LoVo (cell line): ENCODE measurements at places on chromosomes 11 and 22.

DNA sequence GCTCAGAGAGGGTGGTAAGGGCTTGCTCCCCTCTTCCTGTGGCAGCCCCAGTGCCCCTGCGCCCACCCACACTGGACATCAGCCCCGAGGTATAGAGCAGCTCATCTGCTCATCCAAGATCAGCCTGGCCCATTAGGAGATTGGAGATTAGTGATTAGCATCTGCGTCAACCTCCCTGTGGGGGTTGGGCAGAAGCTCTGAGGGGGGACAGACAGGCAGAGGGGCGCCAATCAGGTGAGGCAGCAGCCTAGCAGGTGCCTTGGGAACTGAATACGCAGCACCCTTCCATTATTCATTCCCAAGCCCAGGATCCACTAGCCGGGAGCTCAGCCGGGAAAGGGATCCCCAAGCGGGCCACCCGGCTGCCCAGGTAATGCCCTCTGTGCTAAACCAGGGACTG is 11.0 kb downstream of the SMTN start:
- no peak for DNase-seq

GRCh38 chr11:104819107-104819506 is 79.2 kb downstream of the CASP12 start:
- DNase-seq = no peak

DNA sequence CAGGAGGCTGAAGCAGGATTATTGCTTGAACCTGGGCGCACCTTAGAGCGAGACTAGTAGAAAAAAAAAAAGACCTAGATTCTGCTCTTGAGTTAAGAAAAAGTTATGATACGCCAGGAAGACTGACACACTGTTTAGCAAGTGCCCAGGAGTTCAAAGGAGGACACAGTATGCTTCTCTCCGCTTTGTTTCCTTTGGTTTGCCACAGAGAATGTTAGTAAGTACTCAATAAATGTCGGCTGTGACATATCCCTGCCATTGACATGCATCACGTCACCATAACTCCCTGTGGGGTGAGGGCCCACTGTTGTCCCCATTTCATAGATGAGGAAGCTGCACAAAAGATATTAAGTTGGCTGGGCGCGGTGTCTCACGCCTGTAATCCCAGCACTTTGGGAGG is 7.1 kb downstream of the SPTBN2 start:
- DNase-seq = no peak

DNA sequence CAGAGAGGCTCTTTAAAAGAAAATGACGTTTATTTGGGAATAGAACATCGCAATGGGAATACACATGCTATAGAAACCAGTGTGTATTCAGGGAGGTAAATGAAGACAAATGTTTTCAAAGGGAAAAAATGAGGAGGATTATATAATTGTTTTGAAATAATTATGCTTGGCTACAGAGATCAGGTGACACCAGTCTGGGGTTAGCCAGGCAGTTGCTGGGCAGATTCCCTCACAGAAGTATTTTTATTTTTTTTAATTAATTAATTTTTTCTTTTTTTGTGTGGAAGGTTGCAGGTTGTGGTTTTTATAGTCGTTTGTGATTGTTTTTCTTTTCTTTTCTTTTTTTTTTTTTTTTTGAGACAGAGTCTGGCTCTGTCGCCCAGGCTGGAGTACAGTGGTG is 5.6 kb upstream of the STARD10 start:
- DNase-seq = no peak

DNA sequence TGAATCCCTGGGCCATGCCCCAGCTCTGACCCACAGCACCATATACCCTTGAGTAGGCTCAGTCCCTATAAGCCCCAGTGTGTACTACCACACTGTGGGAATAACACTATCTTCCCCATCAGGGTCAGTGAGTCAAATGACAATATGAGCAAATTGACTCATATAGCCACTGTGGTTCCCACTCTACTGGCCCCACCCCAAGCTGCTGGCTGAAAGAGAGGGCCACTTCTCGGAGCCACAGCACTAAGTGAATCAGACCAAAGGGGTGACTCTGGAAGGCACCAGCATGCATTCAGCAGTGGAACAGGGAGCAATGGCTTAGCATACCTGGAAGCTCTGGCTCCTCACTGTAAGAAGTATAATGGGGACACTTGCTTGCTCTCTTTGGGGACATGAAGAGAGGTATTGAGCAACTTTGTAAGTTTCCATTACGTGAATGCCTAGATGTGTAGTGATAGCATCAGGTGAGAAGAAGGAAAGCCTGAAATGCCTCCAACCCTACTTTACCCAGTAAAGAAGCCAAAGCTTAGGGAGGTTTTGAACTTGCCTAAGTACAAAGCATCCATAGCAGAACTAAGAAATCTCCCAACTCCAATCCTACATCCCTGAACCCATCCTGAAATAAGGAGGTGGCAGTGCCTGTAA is 13.5 kb downstream of the CD59 start:
- DNase-seq = no peak
